ENCODE measurements at places on chromosomes 4 and X. TPM values are rescaled to one million over a fixed set of nuclear protein-coding genes. Genes with fewer than 3 reads are reported as not detected.

Gene SATL1
- total RNA-seq, result not detected

Gene NUDT10
- total RNA-seq, result 5.8 TPM

Gene CENPVL2
- total RNA-seq, result not detected

Gene ADGRG2
- under 0.01 TPM for total RNA-seq

Gene PROM1
- not detected for total RNA-seq

Gene QRFPR
- 0.26 TPM for total RNA-seq

Gene MAP3K15
- 0.13 TPM for total RNA-seq

Gene MAGEA11
- total RNA-seq, result not detected

Gene SPANXA2
- total RNA-seq, result not detected

Gene HAUS7
- total RNA-seq, result 11.8 TPM

Gene CDS1
- 0.56 TPM for total RNA-seq

Gene PRSS48
- not detected for total RNA-seq

Gene DCAF8L2
- not detected for total RNA-seq
